ENCODE measurements at places on chromosomes 13 and 19.
A peak's percentile ranks its signal among the peaks of the same experiment; 100 is the strongest.

DNA sequence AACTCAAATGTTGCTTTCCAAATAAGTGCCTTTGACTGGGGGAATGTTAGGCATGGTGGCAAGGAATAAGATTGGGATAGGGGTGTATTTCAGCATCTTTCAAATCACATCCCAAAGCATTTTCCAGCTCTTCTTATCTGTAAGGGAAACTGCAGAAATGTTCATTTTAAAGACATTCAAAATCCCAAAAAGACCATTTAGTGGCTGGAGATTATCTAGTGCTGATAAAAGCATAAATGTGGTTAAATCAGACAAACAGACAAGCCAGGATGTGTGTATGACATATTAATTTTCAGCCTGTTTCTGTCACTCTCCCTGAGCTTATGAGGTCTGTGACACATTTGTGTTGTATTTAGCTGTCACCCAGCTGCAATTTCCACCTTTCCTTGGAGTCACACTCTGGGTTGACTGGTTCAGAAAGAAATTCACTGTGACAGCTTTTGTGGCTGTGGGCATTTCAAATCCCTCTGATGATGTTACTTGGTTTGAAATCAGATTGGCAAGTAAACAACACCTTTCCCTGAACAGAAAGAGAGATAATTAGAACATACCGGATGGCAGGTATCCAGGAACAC is 69.7 kb upstream of the SIAH3 start:
- no peak for DNase-seq

DNA sequence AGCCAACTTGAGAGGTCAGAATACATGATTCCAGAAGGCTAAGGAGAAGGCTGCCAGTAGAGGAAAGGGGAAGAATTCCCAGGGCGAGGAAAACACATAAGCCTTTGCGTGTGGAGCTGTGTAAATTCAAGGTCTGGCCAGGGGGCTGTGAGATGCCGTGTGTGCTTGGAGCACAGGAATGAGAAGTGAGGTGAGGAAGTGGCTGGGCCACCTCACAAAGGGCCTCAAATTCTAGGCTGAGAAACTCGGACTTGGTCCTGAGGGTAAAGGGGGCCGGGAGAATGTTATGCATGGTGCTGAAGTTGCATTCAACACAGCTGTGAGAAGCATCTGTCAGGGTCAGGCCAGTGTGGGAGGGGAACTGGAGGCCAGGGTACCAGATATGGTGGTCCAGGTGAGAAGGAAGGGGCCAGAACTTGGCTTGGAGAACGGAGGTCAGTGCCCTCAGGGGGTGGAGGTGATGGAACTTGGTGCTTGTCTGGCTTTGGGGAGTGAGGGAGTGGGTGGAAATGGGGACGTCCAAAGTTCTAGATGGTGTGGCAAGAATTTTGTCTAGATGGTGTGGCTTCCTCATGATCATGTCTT is 4.9 kb upstream of the ZNF580 start:
- DNase-seq: no peak

GRCh38 chr19:35879068-35879467 is 10.7 kb downstream of the APLP1 start:
- no peak for DNase-seq

DNA sequence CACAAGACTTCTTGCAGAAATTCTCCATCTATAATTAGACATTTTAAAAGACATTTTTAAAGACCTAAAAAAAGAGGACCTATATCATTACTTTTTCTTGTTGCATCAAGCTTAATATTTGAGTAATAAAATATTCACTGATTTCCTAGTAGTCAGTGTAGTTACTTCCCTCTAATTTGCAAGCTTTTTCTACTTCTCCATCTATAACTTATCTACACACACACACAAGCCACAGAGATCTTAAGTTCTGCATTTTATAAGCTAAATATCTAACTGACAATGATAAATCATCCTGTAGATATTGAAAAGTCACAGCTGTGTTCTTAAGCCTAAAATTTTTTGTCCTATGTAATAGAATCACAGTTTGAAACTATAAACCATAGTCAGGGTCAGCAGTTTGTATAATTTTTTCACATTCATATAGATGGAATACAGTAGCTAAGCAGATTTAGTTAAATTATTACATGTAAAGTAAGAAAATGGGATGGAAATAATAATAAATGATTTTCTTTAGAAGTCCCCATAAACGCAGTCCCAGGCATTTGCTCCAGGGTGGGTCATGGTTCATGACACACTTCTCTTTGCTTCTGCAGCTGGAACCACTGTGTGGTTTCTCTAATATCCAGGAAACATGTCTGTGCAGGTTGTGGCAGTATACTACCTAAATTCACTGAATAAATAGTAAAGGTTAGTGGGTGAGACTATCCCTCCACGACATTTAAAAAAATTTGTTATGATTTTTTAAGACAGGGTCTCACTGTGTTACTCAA is 60.2 kb downstream of the ESD start:
- DNase-seq: no peak

- DNase-seq: no peak
Observed at GRCh38 chr13:41325752-41326151, 14.7 kb downstream of the NAA16 start.

- DNase-seq: peak; percentile 73
Observed at GRCh38 chr13:48126944-48127830, 32.3 kb upstream of the MED4 start.

DNA sequence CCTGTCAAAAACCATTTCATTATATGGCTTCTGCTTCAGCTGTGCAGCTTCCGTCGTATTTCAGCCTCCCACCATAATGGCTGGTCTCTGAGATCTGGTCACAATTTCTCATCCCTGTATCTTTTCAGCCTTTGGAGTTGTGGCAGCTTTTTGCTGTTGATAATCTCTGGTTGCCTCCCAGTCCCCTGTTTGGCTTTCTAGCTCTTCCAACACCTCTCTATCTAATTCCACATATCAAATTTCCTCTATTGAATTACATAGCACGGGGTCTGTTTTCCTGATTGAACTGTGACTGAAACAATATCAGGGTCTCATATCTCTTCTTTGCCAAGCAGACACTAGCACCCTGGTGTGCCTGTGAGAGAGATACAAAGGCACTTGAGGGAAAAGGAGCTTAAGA is 222.1 kb upstream of the OBI1 start:
- DNase-seq: no peak

DNA sequence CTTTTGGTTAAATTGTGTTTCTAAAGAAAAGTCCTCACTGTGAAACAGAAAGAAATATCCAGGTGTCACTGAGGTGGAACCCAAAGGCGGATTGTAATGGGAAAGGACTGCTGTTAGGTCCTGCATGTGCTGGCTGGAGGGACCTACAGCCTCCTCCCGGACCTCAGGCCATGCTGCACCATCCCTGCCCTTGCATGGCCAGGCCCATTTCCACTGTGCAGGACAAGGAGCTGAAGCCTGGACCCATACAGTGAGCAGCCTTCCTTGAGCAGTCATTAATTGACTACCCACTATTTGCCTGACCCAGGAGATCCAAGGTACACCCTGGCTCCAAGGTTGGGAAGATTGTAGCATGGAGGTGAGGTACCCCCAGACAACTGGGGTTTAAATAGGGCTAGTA is 17.6 kb downstream of the VSTM2B start:
- no peak for DNase-seq

DNA sequence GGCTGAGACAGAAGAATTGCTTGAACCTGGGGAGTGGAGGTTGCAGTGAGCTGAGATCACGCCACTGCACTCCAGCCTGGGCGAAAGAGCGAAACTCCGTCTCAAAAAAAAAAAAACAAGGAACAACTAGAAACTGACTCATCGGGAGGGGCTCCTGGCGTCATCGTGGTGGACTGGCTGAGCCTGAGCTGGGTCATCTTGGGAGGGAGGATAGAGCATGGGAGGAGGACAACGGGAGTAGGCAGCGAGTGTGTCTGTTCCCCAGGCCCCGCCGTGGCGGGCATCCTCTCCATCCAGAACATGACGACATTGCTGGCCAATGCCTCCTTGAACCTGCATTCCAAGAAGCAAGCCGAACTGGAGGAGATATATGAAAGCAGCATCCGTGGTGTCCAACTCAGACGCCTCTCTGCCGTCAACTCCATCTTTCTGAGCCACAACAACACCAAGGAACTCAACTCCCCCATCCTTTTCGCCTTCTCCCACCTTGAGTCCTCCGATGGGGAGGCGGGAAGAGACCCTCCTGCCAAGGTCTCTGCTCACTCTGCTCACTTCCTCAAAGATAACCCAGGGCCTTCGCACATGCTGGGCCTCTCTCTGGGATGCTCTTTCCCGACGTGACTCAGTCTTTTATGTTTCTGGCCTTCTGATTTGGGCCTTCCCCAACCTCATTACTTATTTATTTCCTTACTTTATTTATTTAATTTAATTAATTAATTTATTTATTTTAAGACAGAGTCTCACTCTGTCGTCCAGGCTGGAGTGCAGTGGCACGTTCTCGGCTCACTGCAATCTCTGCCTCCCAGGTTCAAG is 16.6 kb downstream of the DDX39A start:
- DNase-seq: no peak

DNA sequence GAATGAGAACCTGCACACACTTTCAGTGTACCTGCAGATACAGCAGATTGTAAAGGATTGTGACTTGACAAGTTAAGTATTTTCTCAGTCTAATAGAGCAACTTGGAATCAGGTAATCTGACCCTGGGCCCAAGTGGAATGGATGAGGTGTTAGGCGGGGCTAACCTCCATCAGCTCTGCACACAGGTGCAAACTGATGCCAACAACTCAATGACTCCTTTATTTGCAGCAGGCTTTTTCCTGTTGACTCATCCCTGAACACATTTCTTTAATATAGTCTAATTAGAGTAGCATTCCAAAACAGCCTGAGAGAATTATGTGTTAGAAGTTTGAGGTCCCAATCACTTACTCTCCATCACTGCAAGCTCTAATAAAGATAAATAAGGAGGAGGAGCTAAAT is 48.8 kb downstream of the TPT1 start:
- DNase-seq: no peak

DNA sequence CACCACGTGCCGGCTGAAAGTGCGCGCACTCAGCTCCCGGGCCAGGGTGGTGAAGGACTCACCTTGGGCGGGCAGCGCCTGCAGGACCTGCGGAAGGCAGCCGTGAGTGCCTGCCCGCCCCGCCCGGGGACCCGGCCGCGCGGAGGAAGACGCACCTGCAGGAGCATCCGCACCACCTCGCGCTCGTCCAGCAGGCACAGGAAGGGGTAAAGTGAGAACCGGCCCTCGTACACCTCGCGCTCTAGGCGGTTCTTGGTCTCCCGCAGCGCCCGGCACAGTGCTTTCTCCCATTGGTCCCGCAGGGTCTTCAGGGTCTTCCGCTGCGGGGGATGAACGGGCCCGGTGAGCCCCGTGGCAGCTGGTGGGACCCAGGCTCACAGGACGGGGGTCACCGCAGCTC is 10.7 kb downstream of the POLRMT start:
- DNase-seq: no peak

GRCh38 chr19:46520616-46521015 is 24.9 kb upstream of the PNMA8B start:
- DNase-seq: no peak

- peak; percentile 95 for DNase-seq
Observed at GRCh38 chr13:31045286-31046081, 113.0 kb downstream of the TEX26 start.

GRCh38 chr19:13842291-13843103 is 34.4 kb upstream of the NANOS3 start:
- no peak for DNase-seq

- no peak for DNase-seq
Observed at GRCh38 chr19:19271828-19272599, 1.1 kb downstream of the TM6SF2 start.

- DNase-seq: no peak
Observed at GRCh38 chr13:80901111-80901510, 560.2 kb upstream of the SPRY2 start.

- DNase-seq: no peak
Observed at GRCh38 chr19:39112338-39112890, 13.2 kb upstream of the PAK4 start.

Data from kidney capillary endothelial cell (primary cell).